G401 (cell line): ENCODE measurements at places on chromosomes 5 and 9.

GRCh38 chr9:95508242-95508967 lies 8.4 kb downstream of the PTCH1 start:
- DNase-seq = no peak

- DNase-seq = no peak
Observed at GRCh38 chr9:131709771-131710431, 30.0 kb downstream of the RAPGEF1 start.

GRCh38 chr5:172586125-172587060 lies 54.7 kb upstream of the NEURL1B start:
- peak; percentile 3 for DNase-seq

GRCh38 chr5:77852514-77853352 lies 76.6 kb upstream of the TBCA start:
- peak; percentile 78 for DNase-seq

GRCh38 chr9:128191406-128192046 lies at the start of gene CIZ1:
Gene CIZ1, minus strand, starts transcription at chr9:128191572. Its CDS starts 715 bp downstream, at chr9:128190857.
- DNase-seq = peak; percentile 77

- no peak for DNase-seq
Observed at GRCh38 chr9:20551236-20551635, 71.1 kb downstream of the MLLT3 start.

GRCh38 chr5:138944527-138945322 lies 69.6 kb upstream of the LRRTM2 start:
- no peak for DNase-seq

DNA sequence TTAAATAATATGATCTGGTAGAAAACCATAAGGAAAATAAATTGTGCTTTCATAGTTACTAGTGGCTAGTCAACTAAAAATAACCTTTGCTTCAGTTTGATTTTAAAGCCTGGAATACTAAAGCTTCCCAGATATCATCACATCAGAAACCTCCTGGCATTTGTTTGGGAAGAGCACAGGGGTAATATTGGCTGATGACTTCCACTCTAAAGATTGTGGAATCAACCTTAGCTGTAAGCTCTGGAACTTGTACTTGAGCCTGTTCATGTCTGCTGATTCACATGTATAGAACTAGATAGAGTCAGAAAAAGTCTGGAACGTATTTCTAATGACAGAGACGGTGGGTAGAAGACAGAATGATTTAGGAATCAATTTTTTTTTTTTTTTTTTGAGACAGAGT lies 345.0 kb downstream of the CWC27 start:
- no peak for DNase-seq

- no peak for DNase-seq
Observed at GRCh38 chr9:105070176-105070575, 142.2 kb upstream of the ABCA1 start.

- DNase-seq = no peak
Observed at GRCh38 chr9:137300567-137301080, 1.4 kb downstream of the NRARP start.

DNA sequence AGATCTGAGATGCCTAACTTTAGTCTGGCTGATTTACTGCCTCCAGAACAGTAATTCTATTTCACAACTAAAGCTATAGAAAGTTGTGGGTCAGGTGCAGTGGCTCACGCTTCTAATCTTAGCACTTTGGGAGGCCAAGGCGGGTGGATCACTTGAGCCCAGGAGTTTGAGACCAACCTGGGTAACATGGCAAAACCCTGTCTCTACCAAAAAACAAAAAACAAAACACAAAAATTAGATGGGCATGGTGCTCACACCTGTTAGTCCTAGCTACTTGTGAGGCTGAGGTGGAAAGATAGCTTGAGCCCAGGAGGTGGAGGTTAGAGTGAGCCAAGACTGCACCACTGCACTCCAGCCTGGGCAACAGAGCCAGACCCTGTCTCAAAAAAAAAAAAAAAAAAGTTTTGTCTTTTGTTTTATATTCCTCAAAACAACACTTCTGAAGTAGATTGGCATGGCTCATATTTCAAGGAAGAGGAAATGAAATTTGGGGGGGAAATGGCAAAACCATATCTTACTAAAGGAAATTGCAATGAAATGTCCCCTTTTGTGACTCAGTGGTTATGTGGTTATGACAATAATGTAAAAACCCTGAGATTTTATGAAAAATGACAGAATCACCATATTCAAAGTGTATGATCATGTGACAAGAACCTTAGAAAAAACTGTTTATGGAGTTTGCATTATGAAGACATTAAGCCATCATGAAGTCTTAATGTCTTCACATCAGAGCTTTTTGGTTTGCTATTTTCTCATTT lies 16.2 kb downstream of the FNBP1 start:
- DNase-seq = no peak

- DNase-seq = no peak
Observed at GRCh38 chr9:77707383-77708063, 59.4 kb upstream of the GNA14 start.

DNA sequence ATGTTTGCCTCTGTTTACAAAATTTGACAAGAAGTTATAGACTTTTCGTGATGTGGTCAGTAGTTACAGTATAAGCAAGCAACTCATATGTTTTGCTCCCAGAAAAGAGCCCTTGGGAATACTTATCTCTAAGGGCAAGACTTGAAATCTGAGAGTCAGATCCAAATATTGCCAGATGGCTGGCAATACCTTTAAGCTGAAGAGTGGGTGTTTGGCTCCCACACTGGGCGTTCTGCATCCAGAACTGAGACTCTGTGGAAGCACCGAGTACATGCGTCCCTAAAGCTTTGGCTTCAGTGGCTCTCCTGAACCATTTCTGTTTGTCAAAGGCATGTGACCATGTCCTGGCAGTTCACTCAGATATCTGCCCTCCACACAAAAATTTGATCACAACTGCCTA lies 194.1 kb downstream of the DCP2 start:
- DNase-seq = no peak

DNA sequence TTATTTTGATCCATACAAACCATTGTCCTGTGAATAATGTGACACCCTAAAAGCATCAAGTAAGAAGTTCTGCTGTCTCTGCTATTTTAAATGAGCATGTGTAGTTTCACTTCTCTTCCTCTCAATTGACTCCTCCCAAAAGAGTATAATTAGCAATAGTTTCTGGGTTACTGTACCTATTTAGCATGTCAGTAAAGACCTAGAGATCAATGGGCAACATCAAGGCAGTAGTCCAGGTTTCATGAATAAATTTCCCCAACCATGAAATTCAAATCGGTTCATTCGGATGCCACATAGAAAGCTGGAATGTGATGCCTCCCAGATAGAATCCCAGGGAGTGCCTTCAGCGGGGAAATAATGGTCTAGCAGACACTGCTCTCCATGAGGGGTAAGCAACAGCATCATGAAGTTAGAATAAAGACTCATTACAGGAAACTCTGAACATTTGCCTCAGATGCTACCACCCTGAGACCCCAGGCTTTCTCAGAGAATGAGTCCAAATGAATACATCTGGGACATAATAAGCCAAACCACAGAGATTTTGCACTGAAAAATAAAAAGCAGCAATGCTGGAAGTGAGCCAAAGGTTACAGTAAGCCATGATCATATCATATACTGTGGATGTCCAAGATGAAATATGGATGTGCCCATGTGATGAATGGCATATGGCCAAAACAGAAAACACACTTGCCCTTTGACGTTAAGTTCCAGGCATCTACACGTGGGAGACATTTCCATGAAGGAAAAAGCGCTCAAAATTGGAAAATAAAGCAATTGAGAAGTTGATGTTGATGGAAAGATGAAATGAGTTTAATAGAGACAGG lies 1107.0 kb upstream of the SEMA6A start:
- no peak for DNase-seq

GRCh38 chr5:37988454-37989046 lies 148.7 kb upstream of the GDNF start:
- DNase-seq = no peak

GRCh38 chr9:131478421-131478868 lies 24.3 kb upstream of the POMT1 start:
- DNase-seq = peak; percentile 41

GRCh38 chr5:150060471-150060870 lies 25.9 kb downstream of the CSF1R start:
- no peak for DNase-seq

DNA sequence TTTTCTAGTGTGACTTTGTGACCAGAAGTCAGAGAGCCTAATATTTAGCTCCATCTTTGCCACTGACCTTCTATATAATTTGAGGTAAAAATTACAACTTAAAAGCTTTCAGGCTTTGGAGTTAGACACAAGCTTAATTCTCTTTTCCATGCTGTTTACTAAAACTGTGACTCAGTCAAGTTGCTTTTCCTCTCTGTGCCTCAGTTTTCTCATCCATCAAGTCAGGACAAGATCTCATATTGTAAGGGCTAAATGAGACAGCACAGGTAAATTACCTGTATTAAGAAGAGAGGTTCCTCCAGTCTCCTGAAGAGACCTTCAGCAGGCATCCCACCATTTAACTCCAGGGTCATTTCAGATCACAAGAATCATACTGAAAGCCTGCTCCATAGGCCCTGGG lies 339.2 kb downstream of the ASTN2 start:
- DNase-seq = no peak

GRCh38 chr5:95261437-95262175 lies 23.3 kb downstream of the MCTP1 start:
- peak; percentile 84 for DNase-seq

DNA sequence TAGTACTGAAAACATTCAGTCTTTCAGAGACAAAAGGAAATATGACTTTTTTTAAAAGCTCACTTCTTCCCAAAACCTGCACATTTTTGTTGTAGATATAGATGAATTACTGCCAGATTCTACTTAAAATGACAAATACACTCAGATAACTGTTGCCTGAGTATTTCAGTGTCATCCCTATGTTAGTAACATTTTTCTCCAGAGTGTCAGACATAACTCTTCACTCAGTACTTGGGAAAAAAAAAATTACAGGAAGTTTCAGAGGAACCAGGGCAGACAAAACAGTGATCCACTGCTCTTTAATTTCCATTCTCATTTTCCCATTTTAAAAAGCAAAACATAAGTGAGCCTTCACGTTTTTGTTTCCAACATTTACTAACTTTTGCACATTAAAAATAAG lies 79.3 kb upstream of the ITGA1 start:
- no peak for DNase-seq

DNA sequence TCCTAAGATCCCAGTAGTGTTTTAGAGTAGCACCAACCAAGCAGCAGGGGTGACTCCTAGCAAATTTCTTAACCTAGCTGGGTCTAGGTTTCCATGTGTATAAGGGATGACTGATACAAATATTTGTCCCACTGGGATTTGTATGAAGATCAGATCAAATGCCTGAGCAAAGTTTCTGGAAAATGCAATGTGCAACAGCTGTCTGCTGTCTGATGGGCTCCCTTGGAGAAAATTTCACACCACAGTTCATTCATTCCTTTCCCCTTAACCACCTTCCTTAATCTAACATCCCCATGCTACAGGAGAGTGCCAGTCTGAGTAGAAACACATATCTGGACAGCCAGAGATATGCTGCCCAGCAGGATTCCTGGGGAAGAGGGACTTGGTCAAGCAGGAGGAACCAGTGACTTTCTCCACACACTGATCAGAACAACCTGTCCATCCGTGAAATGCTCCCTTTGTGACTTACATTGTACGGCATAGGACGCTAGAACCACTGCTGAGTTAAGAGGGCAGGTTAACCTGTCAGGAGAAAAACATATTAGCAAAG lies 53.3 kb downstream of the PTPN3 start:
- no peak for DNase-seq

DNA sequence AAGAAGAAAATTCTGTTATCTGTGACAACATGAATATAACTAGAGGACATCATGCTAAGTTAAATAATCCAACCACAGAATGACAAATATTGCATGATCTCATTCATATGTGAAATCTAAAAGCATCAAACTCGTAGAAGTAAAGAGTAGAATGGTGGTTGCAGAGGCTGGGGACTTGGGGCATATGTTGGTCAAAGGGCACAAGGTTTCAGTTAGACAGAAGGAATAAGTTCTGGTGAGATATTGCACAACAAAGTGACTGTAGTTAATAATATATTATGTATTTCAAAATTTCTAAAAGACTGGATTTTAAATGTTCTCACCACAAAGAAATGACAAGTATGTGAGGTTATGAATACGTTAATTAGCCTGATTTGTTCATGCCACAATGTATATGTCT lies 24.8 kb downstream of the GRIA1 start:
- DNase-seq = no peak

DNA sequence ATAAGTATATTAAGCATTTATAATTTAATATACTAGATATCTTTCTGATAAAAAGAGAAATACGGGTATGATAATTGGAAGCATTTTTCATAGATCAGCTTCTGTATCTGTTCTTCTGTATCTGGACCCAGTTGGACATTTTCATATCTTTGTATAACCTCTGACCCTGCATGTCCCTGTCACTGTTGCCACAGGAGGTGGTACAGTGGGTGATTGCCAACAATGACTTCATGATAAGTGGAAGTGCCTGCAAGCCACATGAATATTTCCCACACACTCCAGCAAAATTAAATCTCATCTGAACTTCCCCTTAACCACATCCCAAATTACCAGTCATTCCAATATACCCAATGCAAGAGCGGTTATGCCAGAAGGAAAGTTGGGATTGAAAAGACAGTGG lies 376.4 kb downstream of the ARRDC3 start:
- DNase-seq = no peak

GRCh38 chr5:180135128-180135955 lies 63.8 kb upstream of the RNF130 start:
- DNase-seq = peak; percentile 84

DNA sequence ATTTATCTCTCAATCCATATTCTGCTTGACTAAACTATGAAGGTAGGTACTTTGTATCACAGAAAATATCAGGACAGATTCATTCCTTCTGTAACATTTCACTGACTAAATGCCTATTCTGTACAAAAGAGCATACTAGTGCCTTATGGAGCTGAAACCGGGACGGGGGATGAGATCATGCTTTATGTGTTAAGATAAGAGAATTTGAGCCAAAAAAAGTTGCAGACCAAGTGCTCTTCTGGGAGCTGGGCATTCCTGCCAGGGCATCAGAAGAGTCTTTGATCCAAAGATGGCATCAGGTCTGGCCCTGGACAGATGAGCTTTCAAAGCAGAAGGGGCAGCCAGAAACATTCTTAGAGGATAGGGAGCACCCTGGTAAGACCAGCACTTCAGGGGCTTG lies 27.5 kb upstream of the GLIPR2 start:
- no peak for DNase-seq

DNA sequence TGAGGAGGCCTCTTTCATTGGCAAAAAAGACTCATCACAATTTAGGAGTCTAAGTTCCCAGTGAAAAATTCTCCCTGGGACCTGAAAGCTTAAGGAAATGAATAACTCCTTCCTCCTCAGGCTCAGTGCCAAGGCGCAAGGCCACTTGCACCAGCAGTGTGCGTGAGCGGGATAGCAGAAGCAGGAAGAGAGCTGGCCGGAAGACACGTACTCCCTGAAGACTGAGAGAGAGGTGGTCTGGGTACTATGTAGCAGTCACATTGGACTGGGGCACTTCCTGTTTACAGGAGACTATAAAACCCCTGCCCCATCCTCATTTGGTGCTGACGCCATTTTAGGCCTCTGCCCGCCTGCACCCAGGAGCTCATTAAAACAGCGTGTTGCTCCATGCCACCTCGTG lies 66.3 kb upstream of the IL33 start:
- no peak for DNase-seq

- no peak for DNase-seq
Observed at GRCh38 chr5:41683181-41683580, 172.8 kb upstream of the PLCXD3 start.
